ENCODE measurements at places on chromosomes 13 and 19.
A peak's percentile ranks its signal among the peaks of the same experiment; 100 is the strongest.

DNA sequence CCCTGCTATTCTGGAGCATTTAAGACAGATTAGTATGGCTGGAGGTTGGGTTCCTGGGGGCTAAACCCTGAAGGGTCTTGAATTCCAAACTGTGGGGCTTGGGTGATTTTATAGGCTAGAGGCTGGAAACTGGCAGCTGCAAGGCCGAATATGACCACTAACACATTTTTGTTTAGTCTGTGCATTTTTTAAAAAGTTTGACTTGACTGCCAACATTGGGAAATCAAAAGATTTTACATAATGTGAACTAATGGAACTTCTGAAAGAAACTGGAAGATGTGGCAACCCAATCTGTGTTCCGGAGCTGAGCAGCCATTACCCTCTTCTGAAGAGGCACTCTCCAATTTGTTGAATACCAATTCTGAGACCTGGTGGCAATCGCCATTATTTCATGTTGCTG, 5.1 kb downstream of the ZNF784 start:
- no peak for DNase-seq

DNA sequence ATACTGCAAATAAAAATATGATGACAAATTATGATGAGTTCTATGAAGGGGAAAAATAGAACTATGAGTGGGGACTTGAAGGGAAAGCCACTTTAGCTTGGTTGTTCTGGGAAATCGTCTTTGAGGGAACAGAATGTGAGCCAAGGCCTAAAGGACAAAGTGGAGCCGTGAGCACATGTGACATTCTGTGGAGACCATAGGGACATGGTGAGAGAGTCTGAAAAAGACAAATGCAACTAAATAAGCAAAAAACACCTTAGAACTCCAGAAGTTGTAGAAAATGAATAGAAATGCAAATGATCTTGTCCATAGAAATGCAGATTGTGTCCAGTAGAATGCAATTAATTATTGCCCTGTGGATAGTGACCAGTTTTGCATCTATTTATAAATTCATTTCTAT, 86.8 kb upstream of the ANKRD10 start:
- DNase-seq: no peak

DNA sequence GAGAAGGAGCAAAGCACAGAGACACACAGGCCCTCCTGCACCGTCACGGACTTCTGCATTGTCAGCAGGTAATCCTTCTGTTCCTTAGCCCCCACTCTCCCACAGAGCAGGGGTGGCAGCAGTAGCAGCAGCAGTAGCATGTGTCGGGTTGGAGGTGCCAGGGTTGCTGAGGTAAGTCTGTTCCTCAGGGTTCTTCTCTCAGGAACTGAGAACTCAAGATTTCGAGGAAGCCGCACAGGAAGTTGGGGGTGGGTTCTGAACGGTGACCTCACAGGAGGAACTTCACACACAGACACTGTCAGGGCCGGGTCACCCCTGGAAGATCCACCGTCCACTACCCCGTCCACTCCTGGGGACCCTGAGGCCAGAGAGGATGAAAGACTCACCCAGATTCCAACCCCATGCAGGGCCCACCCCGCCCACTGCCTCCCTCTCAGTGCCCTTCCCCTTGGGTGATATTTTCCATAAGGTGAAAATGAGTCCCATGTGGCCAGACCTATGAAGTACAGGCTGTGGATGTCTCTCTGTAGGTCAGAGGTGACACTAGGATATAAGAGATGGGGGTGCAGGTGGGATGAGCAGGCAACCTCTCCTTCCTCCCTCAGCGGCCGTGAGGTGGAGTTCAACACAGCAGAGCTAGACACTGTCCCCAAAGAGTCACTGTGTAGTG, at the start of gene SIGLEC12:
Gene SIGLEC12 (minus strand): TSS at position 207 of the 670 bp plus-strand sequence. CDS start 67 bp downstream, at position 140.
- DNase-seq: peak; percentile 29

DNA sequence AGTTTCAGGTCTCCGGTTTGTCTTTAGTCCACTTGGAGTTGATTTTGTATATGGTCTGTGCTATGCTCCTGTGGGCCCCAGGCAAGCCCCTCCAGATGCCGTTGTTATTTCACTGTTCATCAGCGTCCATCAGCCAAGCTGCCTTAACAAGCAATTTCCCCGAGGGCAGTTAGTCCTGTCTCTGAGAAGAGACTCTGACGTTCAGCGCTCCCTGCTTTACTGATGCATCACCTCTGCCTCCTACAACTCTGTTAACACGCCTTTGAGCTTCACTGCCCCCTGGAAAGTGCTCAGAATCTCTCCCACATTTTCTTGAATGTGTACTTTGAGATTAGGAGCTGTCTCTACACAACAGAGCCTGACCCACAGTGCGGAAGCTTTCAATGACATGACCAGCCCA, 41.8 kb upstream of the UBAC2 start:
- no peak for DNase-seq

DNA sequence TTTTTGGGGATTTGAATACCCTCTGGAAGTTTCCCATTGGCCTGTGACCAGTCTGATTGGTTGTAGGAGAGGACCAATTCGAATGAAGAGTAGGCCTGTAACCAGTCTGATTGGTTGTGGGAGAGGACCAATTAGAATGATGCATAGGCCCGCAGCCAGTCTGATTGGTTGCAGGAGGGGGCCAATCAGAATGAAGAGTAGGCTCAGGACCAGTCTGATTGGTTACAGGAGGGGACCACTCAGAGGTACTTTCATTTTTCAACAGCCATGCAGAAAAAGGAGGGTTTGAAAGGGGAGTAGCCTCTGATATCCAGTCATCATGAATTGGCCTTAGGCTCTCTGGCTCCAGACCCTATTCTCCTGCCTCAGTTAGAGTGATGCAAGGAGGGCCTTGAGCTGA, 30.4 kb upstream of the SLC1A5 start:
- DNase-seq: no peak

GRCh38 chr19:6682607-6683128, 12.7 kb upstream of the TNFSF14 start:
- DNase-seq: no peak

- DNase-seq: no peak
Measured at GRCh38 chr13:20263393-20264044, 31.4 kb upstream of the GJB6 start.

GRCh38 chr13:32284927-32285632, 30.1 kb downstream of the ZAR1L start:
- no peak for DNase-seq

DNA sequence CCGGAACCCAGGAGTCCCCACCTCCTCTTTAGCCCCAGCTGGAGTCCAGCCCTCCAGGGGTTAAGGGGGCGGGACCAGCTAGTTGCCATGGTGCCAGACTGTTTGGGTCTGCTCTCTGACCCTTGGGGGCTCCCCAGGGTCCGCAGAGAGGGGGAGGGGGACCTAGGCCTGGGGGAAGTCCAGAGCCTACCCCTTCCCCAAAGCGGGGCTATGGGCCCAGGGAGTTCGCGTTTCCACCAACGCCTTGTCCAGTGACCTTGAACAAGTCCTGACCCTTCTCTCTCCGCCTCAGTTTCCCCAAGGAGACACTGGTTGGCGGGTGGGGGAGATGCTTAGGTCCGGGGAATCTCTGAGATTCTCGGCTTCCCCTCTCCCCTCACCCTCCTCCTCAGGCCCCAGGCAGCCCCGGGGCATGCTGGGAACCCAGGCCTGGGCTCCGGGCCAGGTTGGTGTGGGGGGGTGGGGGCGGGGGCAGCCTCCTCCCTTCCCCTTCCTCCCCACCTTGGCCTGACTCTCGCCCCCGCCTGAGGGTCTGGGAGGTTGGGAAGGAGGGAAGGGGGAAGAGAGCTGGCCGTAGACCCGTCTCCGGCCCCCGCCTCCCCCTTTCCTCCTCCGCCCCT, 2.6 kb upstream of the SPACA6 start:
- peak; percentile 85 for DNase-seq

DNA sequence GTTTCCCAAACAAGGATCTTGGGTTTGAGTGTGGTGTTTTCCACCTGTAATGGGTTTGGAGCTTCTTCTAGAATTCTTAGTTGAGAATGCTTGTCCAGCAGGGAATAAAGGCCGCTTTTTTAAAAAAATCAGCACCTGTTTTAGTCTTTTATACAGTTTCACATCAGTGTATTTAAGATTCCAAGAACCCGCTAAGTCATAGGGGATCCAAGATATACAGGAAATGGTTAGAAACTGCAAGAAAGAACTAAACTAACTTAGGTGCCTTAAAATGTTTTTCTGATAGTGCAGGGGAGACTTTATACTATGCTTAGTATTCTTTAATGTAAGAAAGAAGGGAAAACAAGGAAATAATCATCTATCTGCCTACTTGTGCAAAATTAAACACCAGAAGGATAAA, 74.7 kb downstream of the C13orf42 start:
- no peak for DNase-seq

DNA sequence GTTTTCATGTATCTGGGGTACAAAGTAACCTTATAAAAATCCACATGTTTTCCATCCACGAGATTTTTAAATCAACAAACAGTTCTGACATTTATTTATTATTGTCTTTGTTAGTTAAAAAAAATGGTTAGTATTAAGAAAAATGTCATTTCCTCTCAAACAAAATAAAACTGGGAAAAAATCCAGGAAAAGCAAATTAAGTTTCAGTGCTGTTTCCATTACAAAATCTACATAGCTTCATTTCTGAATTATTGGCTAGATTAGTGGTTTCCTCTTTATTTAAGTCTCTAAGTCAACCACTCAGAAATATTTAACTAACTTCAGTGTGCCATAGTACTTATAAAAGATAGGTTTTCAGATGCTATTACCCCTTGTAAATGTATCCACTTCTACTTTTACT, 49.1 kb downstream of the MZT1 start:
- DNase-seq: no peak

DNA sequence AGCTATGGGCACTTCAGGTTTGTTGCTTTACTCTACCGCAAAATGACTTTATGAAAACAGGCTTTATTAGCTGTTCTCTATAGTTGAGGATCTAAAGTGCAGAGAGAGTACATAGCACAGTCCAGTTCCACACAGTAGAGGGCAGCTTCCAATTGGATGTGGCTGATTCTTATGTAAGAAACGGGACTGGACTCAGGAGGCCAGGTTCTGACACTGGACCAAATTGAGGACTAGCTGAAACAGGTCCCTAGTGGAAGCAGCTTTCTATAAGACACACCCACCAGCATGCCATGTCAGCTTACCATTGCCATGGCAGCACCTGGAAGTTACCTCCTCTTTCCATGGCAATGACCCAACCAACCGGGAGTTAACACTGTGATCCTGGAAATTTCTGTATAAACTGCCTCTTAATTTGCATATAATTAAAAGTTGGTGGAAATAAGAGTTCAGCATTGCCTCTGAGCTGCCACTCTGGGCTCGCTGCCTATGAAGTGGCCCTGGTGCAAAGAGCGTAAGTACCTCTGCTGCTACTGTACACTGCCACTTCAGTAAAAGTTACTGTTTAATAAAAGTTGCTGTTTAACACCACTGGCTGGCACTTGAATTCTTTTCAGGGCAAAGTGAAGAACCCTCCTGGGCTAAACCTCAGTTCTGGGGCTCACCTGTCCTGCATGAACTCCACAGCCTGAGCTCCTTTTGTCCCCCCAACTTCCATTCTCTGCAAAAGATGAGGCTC, 211.9 kb upstream of the SLC10A2 start:
- no peak for DNase-seq

DNA sequence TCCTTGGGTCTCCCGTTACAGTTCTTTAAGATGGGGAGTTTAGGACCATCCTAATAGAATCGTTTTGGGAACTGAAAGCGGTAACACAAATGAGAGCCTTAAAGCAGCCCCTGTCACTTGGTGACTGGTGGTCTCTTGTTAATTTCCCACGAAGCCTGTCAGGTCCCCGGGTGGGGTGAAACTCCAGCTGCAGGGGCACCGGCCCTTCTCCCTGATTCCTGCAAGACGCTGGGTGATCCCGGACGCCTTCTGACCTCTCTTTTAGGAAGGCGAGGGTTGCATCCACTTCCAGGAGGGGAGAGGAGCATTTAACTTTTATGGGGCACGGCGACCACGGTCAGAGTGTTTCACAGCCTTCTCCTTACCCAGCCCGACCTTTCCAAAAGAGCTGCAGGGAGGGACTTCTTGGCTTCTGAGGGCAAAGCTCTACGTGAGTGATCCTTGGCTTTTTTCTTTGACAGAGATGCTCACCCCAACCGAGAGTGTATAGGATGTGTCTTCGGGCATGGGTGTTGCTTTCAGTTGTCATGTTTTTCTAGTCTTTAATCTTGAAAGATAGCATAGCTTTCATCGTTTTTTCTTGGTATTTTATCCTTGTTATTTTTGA, 688 bp downstream of the ZNF225 start:
- DNase-seq: no peak

GRCh38 chr19:39139971-39140453, 14.4 kb downstream of the PAK4 start:
- no peak for DNase-seq

DNA sequence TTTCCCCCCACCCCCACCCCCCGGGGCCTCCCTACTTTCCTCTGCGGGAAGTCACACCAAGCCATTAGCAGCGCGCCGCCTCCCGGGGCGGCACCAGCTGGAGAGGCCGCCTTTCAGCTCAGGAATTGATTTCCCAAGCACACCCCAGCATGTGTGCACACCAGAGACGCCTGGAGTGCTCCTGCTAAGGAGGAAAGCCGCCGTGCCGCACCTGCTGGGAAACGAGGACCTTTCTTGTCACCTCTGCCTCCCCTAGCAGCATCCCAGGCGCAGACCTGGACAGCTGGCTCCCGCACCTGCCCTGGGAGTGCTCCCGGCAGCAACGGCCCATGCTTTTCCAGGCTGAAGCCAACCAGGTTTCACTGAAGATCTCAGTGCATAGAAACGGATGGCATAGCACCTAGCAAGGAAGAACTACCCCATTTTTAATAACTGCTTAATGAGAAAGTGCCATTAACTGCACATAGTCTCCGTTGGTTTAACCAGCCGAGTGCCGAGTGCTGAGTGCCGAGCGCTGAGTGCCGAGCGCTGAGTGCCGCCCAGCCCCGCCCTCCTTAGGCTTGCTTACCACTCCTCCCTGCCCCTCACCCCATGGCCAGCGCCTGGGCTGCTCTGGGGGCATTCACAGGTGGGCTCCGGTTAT, 165.0 kb downstream of the USP12 start:
- no peak for DNase-seq

DNA sequence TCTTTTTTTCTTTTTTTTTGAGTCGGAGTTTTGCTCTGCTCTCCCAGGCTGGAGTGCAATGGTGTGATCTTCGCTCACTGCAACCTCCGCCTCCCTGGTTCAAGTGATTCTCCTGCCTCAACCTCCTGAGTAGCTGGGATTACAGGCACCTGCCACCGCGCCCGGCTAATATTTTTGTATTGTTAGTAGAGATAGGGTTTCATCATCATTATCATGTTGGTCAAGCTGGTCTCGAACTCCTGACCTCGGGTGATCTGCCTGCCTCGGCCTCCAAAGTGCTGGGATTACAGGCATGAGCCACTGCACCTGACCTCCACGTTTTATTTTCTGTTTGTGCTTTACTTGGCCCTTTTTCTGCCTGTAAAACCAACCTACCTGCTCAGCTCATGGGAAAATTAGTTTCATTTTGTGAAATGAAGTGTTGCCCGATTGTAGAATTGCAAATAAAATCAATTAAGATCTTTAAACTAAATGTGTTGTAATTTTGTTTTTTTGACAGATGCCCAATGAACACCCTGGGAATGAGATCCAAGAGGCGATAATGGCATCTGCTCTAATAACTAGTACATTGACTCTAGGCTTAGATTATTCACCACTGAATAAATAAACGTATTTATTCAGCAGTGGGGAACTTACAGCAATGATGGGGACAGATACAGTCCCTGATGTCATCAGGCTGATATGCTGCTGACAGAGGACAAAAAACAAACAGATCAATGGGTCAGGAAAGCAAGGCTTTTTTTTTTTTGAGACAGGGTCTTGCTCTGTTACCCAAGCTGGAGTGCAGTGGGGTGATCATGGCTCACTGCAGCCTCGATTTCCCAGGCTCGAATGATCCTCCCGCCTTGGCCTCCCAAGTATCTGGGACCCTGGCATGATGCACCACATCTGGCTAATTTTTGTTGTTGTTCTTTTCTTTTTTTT, 2.2 kb upstream of the RAB11B start:
- no peak for DNase-seq
